A549 treated with RU486 at 1 μM for 4 hours (cell line): ENCODE measurements at places on chromosomes 12 and 14. TPM values are rescaled to one million over a fixed set of nuclear protein-coding genes. Genes with fewer than 3 reads are reported as not detected.

SIX6 gene
- not detected in 5 replicates for total RNA-seq

TSPAN8 gene
- total RNA-seq, result 0.23 to 0.67 TPM (median 0.44 TPM) in 3 of 5 replicates, not detected in the others

AGAP2 gene
- 0.10 to 0.16 TPM (median 0.13 TPM) in 5 replicates for total RNA-seq

NDUFA12 gene
- 127 to 163 TPM (median 141 TPM) in 5 replicates for total RNA-seq

TMEM233 gene
- 0.06 to 0.13 TPM (median 0.07 TPM) in 3 of 5 replicates, not detected in the others for total RNA-seq
